Activated T-helper 17 cell treated with anti-CD3 and anti-CD28 coated beads, Interleukin-2, amount 50 U/mL, for 72 hours (primary cell): ENCODE measurements at places on chromosomes 16 and 17.

- peak; percentile 99 for ATAC-seq
Measured at GRCh38 chr17:59427425-59427921, 96.0 kb downstream of the YPEL2 start.

- ATAC-seq, result no peak
Measured at GRCh38 chr17:70613681-70614080, 444.3 kb downstream of the KCNJ2 start.

GRCh38 chr16:65888201-65888600 is 478.3 kb upstream of the CDH5 start:
- ATAC-seq, result no peak

DNA sequence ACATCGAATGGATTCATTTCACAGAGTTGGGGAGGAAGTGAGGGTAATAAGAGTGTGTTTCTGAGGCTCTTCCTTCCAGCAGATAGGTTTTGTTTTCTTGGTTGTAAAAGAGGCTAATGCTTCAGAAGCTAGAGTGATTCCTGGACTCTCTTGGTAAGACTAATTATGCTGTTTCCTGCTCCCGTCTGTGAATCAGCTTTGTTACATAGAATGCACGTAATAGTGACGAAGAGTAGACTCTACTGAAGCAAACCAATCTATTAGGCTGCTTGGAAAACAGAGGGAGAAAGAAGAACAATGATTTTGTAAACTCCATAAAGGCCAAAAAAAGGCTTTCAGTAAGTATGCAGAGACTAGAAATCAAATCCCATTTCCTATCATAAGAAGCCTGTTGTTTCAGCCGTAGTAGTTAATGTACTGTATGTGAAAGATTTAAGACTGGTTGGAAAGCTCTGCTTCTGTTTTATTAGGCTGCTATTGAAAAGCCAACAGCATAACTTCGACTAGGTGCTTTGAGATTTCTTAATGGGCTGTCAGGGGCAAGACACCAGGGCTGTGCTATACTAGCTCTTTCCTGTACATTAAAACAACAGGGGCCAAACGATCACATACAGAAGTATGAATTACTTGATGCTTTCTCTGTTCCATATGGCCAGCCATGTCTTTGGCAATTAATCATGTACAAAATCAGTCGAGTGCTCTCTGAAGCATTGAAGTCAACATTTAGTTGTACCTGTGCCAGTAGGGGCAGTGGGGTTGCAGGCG is 219.0 kb downstream of the FTO start:
- ATAC-seq, result no peak

DNA sequence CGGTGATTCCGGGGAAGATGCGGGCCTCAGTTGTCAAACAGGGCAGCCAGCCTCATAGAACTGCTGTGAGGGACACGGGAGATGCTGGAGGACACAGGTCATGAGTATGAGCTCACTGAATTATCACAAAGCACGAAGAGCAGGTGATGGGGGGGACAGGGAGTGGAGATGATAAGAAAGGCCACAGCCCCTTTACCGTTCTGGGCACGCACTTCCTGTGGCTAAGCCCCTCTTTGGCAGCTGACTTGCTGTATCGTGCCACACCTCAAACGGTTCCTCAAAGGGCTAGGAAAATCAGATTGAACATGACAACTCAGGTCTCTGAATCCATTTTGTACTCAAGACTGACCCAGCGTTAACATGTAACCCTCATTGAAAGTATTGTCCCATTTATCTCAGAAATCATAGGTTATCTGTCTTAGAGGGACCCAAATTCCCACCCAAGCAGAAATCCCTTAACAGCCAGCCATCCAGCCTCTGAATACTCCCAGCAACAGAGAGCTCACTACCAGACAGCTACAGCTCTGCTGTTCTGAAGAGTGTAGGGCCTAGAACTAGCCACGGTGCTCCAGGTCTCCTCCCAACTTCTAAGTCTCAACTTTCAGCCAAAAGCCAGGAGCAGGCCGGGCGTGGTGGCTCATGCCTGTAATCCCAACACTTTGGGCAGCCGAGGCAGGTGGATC is 5.0 kb upstream of the SRL start:
- ATAC-seq, result no peak
